T-helper 2 cell treated with Interferon-gamma antibody and Interleukin-4, amounts not matched to agents 100 ng/mL and 5 ng/mL, for 36 hours (primary cell): ENCODE measurements at places on chromosomes 1 and 21. TPM values are rescaled to one million over a fixed set of nuclear protein-coding genes. Genes with fewer than 3 reads are reported as not detected.

The ST6GALNAC5 gene
- not detected in 2 replicates for total RNA-seq

The PIAS3 gene
- total RNA-seq = 20.5 and 21.3 TPM in 2 replicates

The TEKT2 gene
- total RNA-seq = not detected in 2 replicates

The CFHR4 gene
- total RNA-seq = not detected in 2 replicates

The LCE3D gene
- not detected in 2 replicates for total RNA-seq

The ACTL8 gene
- total RNA-seq = not detected in 2 replicates

The PLD5 gene
- total RNA-seq = not detected in 2 replicates

The LYSMD1 gene
- total RNA-seq = 2.8 and 2.9 TPM in 2 replicates

The CYP4X1 gene
- total RNA-seq = not detected in 2 replicates

The NIPAL3 gene
- 31.6 and 33.0 TPM in 2 replicates for total RNA-seq

The INTS11 gene
- 115 and 116 TPM in 2 replicates for total RNA-seq

The C1orf159 gene
- 16.3 and 16.8 TPM in 2 replicates for total RNA-seq

The KRTAP19-3 gene
- not detected in 2 replicates for total RNA-seq

The NECTIN4 gene
- total RNA-seq = 0.05 and 0.18 TPM in 2 replicates

The NCF2 gene
- total RNA-seq = 20.9 and 22.9 TPM in 2 replicates

The ABCA4 gene
- total RNA-seq = not detected in 2 replicates

The TRIM45 gene
- 1.2 and 1.5 TPM in 2 replicates for total RNA-seq

The FCMR gene
- 75.8 and 77.6 TPM in 2 replicates for total RNA-seq

The SMYD3 gene
- total RNA-seq = 22.9 and 27.8 TPM in 2 replicates

The PLA2G2F gene
- not detected in 2 replicates for total RNA-seq

The OLFML3 gene
- total RNA-seq = 0.11 and 0.14 TPM in 2 replicates

The HPCA gene
- 0.18 TPM in 1 of 2 replicates, not detected in the other for total RNA-seq

The ZNF593OS gene
- total RNA-seq = not detected in 2 replicates

The PPOX gene
- 29.6 and 36.3 TPM in 2 replicates for total RNA-seq

The PAQR6 gene
- 8.0 and 8.6 TPM in 2 replicates for total RNA-seq

The FASLG gene
- total RNA-seq = 3.2 and 3.7 TPM in 2 replicates

The IFT25 gene
- total RNA-seq = 61.6 and 66.9 TPM in 2 replicates

The TTC39A gene
- not detected in 2 replicates for total RNA-seq

The CDC7 gene
- total RNA-seq = 25.1 and 30.4 TPM in 2 replicates

The GREM2 gene
- not detected in 2 replicates for total RNA-seq
